ENCODE measurements at places on chromosomes 12 and 14.

DNA sequence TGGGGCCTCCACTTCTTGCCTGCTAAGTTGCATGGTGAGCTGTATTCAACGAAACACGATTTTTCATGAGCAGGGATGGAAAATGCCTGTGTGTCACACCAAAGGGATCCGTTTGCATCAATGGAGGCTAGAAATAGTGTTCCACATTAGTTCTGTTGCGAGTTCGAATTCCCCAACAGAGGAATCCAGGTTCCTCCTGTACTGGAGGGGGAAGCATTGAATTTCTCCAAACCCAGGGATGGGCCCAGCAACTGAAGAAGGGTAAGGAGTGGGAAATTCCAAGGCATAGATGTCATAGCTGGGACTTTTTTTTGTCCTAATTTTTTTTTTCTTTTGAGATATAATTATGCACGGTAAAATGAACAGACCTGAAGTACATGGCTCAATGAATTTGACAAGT lies 336.2 kb downstream of the DPF3 start:
- DNase-seq = no peak

DNA sequence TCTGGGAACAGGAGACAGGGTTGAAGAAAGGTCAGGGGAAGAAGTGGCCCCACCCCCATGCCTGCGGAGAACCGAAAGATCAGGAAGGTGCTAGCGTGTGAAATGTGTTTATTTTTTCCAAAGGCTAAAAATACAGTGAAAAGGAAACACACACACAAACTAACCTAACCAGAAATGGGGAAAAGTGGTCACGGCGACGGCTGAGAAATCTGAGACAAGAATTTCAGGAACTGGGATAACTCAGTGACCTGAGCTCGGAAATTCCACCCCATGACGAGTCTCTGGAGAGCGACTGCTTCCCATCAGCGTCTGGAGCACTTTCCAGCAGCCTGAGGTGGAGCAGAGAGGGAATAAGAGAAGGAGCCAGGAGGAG lies 16.6 kb upstream of the RND1 start:
- no peak for DNase-seq

DNA sequence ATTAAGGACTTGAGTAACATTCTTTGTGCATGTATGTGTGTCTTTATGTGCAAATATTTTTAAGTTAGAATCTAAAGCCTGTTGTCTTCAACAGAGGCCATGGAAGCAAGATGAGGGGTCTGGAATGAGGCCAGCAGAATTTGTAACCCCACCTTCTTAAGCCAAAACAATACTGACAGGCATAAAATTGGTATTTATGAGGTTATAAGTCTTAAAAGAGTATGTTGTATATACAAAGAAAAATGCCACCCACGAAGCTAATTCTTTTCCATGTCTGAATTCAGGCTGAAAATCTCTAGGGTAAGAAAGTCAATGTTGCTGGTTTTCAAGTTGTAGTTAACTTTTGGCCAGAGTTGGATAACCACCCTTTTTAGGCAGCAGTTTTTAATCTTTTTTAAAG lies 86.2 kb upstream of the TMTC1 start:
- DNase-seq = no peak

DNA sequence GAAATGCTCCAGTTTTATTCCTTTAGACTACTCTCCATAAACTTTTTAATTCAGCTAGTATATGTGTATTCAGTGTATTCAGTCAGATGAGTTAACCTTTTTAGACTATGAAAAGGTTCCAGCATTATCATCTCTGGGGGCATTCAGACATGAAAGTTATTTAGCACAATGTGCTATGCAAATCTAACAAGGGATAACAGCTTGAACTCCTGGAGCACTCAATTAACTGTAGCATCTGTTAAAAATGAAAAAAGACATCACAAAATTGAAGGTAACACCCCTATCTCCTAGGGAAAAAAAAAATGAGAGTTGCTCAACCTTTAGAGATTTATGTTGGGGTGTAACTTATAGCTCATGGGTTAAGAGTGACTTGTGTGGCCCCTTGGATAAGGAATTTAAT lies 211.5 kb downstream of the PHLDA1 start:
- no peak for DNase-seq

GRCh38 chr12:99087278-99087677 lies 442.2 kb downstream of the APAF1 start:
- no peak for DNase-seq

- peak; percentile 80 for DNase-seq
Measured at GRCh38 chr12:23204933-23205778, 580.2 kb downstream of the ETNK1 start.

- no peak for DNase-seq
Measured at GRCh38 chr12:31387466-31387865, 61.5 kb upstream of the SINHCAF start.

GRCh38 chr14:54772451-54772881 lies 130.2 kb downstream of the GCH1 start:
- no peak for DNase-seq

DNA sequence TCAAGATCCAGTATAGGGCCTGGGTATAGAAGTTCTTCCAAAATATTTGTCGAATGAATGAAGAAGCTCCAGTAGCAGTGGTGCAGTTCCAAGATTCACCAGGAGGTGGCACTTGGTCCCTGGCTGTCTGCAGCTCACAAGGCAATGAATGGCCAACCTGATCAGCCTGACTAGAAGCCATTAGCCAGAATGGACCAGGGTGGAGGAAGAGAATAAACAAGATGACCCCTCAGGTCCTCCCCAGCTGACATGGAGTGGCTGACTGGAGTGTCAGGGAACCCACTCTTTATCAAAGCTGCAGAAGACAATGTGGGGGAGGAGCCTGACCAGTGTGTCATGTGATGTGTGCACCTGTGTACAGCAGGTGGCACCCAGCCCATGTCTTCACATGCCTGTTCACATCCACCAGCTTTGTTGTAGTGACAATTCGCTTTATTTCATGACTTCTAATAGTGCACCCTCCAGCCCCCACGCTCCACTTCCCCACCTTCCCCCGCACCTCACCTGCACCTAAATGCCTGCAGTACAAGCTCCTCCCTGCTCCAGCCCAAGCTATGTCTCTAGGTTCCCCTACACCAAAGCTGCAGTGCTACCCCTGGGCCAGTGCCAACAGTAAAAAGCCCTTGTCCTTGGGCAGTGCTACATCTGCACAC lies 3.0 kb downstream of the LTBP2 start:
- DNase-seq = peak; percentile 79

DNA sequence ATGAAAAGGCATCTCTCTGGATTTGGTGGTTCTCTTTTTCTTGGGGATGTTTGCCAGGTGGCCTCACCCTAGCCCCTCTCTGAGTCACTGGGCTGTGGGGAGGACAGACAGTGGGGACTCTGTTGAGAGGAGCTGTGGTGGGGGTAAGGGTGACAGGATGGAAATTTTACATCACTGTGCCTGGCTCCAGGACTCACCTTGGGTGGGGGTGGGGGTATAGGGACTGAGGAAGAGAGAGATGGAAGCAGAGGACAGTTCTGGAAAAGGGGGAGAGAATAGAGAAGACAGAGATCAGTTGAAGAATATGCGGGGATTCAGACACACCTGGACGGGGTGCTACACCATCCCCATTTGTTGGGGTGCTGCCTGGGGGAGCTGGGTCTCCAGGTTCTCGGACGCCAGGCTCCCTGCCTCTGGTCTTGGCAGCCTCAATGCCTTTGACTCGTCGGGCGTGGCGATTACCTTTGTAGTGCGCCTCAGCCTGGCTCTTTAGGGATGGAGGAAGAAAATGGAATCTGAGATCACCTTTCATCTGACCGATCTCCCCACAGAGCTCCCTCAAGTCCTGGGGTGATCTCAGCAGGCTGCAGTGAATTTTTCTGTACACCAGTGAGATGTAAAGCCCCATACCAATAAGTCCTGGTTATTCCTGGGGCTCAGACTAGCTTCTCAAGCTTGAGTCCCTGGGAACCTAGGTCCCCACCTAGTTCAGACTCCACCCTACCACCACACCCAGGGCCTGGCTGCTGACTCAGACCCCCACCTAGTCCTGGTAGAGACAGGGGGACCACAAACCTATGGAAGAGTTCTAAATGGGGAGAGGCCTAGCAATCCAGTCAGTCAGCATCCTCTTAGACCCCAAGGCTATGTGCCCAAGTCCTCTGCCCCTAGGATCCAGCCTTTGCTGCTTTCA lies 9.6 kb upstream of the GPR84 start:
- DNase-seq = peak; percentile 72

- no peak for DNase-seq
Measured at GRCh38 chr14:65373671-65374039, 38.9 kb upstream of the FUT8 start.

- no peak for DNase-seq
Measured at GRCh38 chr14:79842270-79842669, 369.0 kb downstream of the DIO2 start.

DNA sequence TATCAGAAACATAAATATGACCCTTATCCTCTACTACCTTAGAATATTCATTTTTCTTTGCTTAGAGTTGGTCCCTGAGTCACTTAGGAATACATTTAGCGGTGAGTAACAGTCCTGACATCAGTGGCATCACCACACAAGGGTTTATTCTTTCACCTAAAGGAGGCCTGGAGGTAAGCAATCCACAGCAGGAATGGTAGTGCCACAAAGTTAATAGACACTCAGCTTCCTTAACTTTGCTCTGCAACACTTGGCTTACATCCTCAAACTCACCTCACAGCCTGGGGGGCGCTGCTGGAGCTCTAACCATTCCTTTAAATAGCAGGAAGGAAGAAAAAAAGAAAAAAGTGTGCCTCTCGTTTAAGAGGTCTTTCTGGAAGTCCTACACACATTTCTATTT lies 29.1 kb downstream of the BBOF1 start:
- no peak for DNase-seq

GRCh38 chr14:30002859-30003258 lies 75.2 kb upstream of the PRKD1 start:
- DNase-seq = no peak

DNA sequence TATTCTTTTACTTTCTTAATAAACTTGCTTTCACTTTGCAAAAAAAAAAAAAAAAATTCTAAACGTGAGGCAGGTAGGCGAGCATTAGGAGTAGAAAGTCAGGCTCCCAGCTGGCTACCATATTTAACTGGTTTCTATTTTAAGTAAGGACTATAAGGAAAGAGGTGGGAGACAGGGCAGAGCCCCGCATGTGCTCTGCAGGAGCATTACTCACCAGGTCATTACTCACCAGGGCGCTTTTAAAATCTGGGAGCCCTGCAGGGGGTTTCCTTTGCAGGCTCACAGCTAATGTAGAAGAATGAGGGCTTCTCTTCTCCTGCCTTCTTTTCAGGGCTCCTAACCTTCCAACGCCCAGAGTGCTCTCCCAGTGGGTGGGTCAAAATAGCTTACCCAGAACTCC lies 14.0 kb upstream of the DPF3 start:
- DNase-seq = peak; percentile 24

- peak; percentile 82 for DNase-seq
Measured at GRCh38 chr14:67934087-67934486, 114.5 kb downstream of the RAD51B start.

GRCh38 chr12:108793756-108794441 lies 62.6 kb upstream of the CORO1C start:
- no peak for DNase-seq

DNA sequence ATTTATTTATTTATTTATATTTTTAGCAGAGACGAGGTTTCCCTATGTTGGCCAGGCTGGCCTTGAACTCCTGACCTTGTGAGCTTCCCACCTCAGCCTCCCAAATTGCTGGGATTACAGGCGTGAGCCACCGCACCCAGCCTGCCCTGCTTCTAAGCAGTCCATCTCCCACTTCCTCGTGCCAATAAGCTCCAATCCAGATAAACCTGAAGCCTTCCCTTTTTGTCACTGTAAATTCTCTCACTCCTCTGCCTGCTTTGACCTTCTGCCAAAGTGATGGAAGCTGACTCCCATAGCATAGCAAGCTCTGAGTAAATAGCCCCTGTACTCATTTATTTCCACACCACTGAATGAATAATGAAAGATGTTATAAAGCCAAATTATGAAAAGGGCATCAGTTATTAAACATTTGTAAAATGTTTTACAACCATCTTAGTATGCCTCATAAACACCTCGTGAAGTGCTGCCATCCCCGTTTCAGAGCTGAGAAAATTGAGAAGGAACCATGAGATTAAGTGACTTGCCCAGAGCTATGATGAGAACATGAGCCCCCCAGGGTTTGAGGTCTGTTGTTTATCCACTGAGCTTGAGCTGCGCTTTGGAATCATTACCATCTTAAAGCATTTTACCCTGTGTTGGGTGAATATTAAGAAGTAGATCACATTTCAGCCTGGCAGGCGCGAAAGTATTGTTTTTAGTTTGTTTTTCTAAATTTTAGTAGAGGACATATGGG lies 30.4 kb downstream of the MANSC1 start:
- DNase-seq = no peak

DNA sequence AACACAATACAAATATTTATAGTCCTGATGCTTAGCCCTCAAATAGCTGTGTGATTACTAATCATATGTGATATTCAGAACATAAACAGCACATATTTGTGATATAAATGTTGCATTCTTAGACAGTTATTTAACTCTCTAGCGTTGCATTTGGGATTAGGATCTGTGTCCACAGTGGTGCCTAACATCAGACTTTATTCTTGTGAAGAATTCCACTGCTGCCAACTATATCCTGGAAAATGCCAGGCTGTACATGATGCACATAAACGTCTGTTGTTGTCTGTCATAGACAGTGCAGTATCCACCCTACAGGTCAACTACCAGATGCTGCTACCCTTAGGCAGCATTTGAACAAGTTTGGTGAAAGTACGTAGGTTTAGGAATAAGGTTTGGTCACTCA lies 39.0 kb downstream of the SLC38A4 start:
- DNase-seq = no peak

GRCh38 chr14:68473794-68474193 lies 319.1 kb downstream of the ZFP36L1 start:
- DNase-seq = peak; percentile 28

DNA sequence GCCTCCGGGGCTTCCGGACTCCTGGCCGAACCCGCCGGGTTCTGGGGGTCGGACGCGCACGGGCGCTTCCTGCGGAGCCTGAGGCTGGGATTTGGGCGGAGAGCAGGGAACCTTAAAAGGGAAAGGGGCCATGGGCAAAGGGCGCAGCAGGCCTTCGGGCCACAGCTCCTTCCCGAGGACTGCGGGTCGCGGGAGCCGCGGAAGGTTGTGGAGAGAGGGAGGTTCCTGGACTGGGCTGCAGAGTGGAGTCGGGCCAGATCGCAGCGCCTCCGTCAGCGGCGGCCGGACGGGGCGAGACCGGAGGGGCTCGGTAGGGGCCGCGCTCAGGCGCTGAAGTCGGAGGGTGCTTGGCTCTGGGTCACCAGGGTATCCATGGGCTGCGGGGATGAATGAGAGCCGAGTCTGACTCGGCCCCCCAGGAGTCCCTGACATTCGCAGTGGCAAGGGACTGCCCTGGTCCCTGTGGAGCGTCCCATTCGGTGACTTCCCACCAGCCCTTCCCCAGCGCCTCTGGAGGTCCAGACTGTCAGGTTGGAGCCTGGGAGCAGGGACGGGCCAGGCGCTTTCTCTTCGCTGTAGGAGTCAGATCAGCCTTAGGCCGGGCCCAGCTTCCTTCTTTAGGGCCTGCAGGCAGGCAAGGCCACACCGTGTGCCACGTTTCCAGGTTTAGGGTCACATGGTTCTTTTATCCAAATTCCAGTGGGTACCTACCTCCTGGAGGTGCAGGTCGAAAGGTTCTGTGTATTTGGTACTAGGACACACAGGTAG lies 938 bp upstream of the SLC25A29 start:
- no peak for DNase-seq
